Effector memory CD4-positive, alpha-beta T cell (primary cell): ENCODE measurements at places on chromosomes 6 and 20.

GRCh38 chr6:105270511-105270910 is 90.7 kb upstream of the POPDC3 start:
- DNase-seq, result no peak

DNA sequence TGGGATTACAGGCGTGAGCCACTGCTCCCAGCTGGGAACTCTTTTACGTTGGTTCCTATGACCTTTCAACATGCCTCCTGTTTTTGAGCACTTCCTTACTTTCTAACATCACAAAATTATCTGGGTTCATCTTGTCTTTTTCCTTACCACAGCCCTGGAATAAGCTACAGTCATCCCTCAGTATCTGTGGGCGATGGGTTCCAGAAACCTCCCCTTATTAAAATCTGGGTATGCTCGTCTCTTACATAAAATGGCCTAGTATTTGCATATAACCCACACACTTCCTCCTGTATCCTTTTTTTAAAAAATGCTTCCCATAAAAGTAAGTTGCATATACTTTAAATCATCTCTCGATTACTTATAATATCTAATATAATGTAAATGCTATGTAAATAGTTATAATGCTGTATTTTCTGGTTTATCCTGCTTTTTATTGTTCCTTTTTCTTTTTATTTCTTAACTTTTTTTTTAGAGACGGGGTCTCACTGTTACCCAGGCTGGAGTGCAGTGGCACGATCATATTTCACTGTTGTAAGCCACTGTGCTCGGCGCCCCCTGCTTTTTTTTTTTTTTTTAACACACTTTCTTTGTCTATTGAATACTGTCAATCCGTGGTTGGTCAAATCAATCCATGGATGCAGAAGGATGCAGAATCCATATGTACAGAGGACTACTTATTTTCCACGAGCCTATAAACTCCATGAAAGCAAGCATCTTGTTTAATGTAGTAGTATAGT is 9.2 kb downstream of the RPF2 start:
- DNase-seq, result no peak

DNA sequence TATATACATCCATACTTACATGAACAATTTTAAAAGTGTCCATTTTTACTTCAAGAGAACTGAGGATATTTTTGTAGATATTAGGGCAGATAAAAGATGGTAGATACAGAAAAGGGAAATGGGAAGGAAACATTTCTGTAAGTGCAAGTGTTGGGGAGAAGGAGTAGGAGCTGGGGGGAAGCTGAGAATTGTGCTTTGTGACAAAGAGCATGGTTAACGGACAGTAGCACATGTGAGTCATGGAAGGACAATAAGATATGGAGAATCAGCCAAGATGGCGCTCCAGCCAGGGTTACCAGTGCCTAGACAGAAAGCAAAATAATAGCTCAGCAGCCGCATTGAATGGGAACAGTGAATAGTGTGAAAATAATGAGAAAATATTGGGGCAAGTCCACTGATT is 12.7 kb upstream of the HLA-DRB1 start:
- no peak for DNase-seq

- no peak for DNase-seq
Observed at GRCh38 chr6:31210741-31211532, 40.5 kb upstream of the POU5F1 start.

DNA sequence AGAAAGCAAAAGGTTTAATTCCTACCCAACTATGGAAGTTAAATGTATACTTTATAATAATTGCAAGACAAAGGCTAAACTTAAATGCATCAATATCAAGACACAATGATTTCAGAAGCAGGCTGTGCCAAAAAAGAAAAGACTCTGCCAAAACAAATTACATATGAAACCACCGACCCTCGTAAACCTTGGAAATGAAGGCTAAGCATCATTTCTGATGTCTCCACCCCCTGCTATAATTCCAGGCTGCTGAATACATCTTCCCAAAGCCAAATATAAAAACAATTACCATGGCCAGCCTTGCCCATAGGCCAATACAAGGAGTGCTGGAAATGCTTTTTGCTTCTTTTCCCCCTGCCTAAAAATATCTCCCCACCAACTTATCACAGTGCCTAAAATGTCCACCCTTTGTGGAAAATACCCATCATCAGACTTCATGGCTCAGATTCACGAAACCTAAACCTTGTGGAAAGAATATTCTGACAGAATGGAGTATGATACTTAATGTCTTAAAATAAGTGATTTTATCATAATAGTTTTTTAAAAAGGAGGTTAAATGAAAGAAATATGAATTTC is 37.4 kb downstream of the RCAN2 start:
- DNase-seq, result no peak

DNA sequence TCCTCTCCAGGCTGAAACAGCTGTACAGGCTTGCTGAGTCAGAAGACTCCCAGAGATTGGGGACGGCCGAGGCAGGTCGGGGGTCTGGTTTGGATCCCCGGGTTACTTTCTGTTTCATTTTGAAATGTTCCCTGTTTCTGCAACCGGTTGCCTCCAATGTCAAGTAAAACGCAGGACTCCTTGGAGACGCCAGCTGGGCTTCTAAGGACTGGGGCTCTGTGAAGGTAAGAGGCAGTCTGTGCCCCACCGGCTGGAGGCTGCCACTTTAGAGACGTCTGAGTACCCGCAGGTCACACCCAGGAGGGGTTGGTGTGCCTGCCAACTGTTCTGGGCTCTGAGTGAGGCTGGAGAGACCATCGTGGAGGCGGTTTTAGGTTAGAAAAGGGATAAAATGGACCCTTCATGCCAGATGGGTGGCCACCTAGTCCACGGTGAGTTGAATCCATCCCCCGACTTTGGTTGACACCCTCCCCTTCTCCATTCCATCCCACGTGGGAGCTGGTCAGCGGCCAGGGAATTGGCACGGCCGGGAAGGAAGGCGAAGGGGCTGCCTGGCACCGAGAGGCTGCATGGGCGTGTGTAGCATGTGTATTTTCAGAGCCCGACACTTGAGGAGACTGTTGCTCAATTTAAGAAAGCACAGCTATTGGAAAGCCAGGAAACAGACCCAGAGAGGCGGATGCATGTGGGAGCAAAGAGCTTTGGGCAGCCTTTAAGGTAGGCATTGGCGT is 240.9 kb downstream of the PHACTR1 start:
- DNase-seq, result no peak

DNA sequence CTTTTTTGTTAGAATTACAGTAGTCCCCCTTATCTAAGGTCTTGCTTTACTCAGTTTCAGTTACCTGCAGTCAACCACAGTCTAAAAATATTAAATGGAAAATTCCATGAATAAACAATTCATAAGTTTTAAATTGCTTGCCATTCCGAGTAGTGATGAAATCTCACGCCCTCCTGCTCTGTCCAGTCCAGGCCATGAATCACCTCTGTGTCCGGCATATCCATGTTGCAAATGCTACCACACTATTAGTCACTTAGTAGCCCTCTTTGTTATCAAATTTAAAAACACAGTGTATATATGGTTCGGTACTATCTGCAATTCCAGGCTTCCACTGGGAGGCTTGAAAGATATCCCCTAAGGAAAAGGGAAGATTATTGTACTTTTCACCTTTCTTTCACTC is 164.6 kb upstream of the FAM83B start:
- DNase-seq, result no peak

DNA sequence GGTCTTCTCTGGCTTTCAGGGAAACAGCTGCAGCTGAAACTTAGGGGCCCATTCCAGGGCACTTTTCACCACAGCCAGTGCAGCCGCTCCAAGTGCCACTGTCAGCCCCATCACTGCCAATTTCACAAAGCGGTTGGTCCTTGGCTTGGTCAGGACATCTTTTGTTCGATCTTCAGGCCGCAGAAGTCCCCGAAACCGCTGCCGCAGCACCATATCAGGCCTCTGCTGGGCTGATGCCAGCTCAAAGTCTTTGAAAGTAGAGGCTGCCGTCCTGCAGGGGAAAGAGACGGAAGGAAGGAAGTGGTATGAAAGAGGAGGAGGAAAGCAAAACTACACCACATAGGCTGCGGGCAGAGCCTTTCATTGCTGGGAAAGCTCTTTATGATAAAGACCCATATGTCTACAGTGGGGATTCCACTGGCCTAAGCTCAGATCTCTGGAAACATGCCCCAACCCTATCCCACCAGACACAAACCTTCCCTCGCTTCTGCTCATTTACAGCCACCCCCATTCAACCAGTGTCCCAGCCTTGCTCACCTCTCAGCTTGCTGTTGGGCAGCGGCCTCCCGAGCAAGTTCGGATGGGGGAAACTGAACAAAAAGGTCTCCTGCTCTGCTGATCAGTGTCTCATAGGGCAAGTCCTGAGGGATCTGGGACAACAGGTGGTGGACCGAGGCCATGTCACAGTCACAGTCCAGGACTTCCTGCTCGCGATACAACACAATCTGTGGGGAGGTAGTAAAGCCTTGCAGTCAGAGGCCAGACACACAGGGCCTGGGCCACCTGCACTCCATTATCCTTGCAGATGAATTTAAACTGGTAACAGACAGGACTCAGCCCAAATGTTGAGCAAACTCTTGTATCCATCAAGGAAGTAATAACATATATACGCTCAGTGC is 23.5 kb downstream of the TBC1D20 start:
- peak; percentile 53 for DNase-seq

- DNase-seq, result no peak
Observed at GRCh38 chr6:163648868-163649267, 234.3 kb downstream of the QKI start.

GRCh38 chr6:87806635-87807034 is 104.6 kb upstream of the AKIRIN2 start:
- no peak for DNase-seq

GRCh38 chr20:13029687-13030375 is 21.1 kb downstream of the SPTLC3 start:
- DNase-seq, result no peak
